Activated CD4-positive, CD25-positive, alpha-beta regulatory T cell (primary cell): ENCODE measurements at places on chromosomes 5 and 9.

DNA sequence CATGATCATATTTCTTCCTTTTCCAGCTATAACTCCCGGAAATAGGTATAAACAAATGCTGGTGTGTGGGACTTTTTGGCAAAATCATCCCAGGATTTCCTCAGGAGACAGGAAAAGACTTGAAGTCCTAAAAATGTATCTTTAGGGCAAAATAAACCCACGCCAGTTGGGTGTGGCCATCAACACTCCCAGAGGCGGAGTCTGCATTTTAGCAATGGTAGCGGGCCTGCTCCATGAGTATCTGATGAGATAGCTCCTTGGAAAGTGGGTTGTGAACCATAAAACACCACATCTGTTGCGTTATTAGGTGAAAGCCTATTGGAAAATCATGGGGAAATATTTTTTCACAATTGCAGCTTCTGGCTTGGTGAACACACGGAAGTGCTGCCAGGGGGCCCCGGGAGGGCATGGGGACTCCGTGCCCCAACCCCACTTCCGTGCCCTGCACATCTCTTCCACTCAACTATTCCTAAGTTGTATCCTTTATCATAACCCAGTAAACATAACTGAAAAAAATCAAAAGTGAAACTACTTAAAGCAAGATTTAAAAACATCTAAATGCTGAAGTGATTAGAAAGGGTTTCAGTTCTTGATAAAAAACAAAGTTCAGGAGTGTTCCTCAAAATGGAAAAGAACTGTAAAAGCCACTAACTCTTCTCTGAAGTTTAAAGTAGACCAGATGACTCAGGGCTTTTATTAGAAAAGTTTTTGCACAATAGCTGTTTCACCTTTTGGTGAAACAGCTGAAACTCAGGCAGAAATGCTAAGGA lies 111.2 kb downstream of the LRRC70 start:
- no peak for DNase-seq

DNA sequence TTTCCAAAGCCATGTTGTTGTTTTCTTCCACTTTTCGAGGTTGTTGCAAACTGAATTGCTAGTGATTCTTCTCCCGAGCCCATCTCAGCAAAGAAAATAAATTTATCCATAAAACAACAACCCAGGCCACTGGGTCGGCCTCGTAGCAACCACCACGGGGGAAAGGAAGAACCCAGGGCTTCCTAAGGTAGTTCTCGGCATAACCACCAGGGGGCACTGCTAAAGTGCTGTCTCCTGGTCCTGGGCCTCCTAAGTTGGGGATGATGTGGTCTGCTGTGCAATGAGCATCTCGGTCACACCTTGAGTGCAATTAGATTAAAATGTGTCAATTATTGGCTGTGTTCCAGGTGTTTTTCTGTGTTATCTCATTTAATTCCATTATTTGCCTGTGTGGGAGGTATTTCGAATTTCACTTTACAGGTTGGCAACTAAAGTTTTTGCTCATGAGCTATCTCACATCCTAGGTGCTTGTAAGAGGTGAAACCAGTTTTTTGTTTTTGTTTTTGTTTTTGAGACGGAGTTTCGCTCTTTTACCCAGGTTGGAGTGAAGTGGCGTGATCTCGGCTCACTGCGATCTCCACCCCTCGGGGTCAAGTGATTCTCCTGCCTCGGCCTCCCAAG lies 102.8 kb upstream of the DAP start:
- DNase-seq: peak; percentile 35

GRCh38 chr5:152638996-152639552 lies 234.0 kb upstream of the NMUR2 start:
- DNase-seq: no peak

DNA sequence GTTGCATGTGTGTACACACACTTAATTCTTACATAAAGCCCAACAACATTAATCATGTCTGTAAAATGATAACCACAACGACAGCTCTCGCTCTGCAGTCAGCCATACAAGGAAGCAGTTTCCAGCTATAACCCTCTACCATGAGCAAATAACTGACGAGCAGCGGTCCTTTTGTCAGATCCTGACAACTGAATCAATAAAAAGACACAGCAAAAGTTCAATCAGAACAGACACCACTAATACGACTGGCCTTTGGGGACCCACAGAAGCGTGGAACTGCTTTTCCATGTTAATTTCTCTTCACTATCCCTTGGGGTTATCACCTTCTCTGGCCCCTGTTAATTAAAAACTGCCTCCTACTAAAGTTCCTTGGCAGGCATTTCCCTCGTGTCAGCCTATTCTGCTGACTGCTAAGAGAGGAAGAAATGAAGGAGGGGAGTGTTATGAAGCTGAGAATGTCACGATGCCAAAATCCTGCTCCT lies 722.8 kb upstream of the GRAMD2B start:
- no peak for DNase-seq

GRCh38 chr5:57398413-57399093 lies 84.1 kb downstream of the ACTBL2 start:
- DNase-seq: no peak

GRCh38 chr5:154373729-154374179 lies 72.0 kb upstream of the SAP30L start:
- no peak for DNase-seq

DNA sequence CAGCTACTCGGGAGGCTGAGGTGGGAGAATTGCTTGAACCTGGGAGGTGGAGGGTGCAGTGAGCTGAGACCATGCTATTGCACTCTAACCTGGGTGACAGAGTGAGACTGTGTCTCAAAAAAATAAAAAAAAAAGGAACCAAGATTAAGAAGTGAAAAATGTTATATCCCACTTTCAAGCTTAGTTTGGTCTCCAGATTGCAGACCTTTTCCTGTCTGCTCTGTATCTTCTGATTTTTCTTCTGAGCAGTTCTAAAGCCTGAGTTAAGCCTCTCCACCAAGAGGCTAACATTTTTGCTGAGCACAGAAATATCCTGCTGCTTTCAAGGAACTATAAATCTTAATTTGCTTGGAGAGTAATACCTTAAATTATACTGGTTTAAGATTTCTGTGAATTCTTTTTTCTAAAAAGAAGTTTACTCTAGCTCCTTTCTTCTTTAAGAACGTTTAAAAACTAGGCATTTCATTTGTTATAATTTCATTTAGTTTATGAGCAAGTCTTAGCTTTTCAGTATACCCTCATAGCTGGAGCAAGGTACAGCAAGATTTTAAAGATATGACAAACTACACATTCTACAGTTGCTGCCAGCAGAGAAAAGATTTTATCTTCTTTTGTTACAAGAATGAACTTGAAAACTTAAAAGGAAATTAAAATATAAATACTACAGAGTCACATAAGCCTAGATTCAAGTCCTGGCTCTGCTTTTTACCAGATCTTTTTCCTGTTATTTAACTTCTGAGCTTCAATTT lies 55.0 kb downstream of the GARNL3 start:
- DNase-seq: no peak

- DNase-seq: no peak
Observed at GRCh38 chr5:140165101-140165922, 9.7 kb upstream of the CYSTM1 start.

GRCh38 chr5:125257057-125257972 lies 510.9 kb upstream of the ZNF608 start:
- no peak for DNase-seq

GRCh38 chr9:12916042-12916441 lies 141.2 kb downstream of the LURAP1L start:
- DNase-seq: no peak

GRCh38 chr5:143583409-143583808 lies 179.9 kb upstream of the NR3C1 start:
- no peak for DNase-seq

- no peak for DNase-seq
Observed at GRCh38 chr5:97133101-97133500, 9.3 kb downstream of the LIX1 start.

GRCh38 chr5:10626473-10627013 lies 62.7 kb downstream of the ANKRD33B start:
- no peak for DNase-seq

DNA sequence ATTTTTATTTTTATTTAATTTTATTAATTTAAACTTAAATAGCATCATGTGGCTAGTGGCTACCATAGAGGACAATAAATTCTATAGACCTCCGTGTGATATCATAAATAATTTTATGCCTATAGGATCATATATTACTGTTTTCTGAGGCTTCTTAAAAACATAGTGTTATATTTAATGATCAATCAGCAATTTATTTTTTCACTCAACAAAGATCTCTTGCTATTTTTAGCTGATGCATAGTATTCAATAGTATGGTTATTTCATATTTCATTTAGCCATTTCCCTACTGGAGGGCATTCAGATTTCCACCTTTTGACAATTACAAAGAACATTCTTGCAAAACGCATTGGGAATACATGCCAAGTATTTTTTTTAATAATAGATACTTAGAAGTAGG lies 114.1 kb downstream of the PDE4D start:
- no peak for DNase-seq

DNA sequence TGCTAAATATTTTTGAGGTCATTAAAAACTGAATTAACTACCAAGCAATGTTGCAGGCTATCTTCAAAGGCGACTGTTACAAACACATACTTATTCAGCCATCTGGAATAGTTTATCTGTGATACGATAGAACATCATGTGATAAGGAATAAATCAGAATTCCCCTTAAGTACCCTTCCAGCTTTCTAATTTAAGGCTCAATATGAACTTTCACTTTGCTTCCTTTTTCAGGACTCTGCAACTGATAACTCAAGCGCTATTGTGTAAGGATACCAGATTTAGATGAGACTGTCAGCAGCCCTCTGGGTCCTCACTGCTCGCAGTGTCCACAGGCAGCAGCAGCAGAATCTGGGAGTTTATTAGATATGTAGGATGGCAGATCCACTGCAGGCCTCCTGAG lies 416.3 kb downstream of the SPATA31D1 start:
- no peak for DNase-seq

DNA sequence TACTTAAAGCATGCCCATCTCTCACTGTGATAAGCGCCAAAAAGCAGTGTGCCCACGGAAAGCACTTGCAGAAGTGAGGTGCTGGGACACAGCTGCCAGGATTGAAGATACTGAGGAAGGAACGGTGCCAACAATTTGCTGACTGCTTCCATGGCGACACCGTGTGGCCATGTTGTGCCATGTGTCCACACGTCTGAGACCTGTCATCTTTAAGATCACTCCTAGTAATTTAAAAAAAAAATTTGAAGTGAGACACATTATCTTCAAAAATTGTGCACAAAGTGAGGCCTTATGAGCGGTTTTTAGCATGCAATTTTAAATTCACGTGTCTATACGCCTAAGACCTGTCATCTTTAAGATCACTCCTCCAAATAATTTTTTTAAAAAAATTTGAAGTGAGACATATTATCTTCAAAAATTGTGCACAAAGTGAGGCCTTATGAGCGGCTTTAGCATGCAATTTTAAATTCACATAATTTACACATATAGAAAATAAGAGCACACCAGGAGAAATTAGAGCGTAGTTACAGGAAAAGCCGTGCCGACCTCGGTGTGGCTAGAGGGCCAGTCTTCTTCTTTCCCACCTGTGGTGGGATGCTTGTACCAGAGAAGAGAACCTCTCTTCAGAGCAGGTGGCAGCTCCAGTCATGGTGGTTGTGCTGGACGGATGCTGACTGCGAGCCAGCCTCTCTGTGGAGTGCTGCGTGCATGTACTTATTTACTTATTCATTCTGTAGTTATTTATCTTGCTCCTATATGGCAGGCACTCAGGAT lies 21.4 kb upstream of the FLT4 start:
- DNase-seq: no peak

DNA sequence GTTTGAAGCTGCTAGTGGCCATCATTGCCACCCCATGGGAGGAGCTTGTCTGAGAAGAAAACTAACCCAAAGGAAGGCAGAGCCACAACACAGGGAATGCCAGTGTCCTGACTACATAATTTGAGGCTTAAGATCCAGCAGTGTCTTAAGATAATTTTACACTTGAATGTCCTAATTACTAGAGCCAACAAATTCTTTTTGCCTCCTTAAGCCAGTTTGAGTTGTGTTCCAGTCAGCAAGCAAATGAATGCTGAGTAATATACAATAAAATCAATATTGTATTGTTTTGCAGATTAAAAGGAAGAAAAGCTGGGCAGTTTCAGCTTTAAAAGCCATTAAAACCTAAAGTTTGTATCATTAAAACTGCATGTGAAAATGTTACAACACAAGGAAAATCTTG lies 13.9 kb downstream of the HTR4 start:
- no peak for DNase-seq

- DNase-seq: no peak
Observed at GRCh38 chr9:94672811-94673487, 33.6 kb upstream of the FBP1 start.

- DNase-seq: no peak
Observed at GRCh38 chr5:131587541-131587940, 47.5 kb downstream of the RAPGEF6 start.

DNA sequence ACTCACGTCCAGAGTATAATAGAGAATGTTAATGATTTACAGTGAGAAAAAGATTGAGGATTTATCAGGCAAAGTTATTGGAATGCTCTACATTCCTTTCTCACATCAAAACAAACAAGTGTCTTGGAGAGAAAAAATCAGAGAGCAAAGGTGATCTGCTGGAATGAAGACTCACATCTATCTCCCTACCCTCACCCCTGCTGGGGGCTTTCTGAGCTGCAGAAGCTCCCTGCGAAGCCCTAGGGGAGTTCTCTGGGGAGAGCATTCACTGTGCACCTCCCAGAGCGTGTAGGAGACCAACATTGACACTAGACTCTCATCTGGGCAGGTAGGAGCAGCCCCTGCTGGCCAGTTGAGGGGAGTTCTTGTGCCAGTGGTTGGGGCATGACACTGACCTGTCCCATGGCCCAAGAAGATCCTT lies 76.6 kb upstream of the ADAMTS16 start:
- DNase-seq: no peak

DNA sequence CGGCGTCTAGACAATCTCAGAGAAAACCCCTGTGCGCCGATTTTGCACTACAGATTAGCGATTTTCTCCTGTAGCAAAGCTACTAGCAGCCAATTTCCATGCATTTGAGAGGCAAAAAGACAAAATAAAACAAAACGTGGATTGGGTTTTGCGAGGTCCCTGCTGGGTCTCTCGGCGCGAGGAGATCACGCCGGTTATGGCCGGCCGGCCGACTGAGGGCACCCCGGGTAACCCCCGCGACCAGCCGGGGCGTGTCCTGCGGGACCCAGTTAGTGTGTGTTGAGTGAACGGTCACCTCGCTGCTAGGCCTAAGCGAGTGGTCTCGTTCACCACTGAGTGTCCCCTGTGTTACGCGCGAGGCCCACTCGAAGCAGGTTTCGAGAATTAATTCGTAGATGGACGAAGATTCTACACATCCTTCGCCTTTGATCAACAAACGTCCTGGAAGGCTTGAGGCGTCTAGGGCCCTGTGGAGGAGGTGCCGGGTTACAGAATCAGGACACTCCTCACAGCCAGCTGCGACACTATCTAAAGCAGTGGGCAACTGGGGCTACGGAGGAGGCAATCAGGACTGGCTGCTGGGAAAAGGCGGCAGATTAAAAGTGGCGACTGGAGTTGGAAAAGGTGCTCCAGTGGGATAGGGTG lies 764 bp upstream of the VDAC1 start:
- no peak for DNase-seq

DNA sequence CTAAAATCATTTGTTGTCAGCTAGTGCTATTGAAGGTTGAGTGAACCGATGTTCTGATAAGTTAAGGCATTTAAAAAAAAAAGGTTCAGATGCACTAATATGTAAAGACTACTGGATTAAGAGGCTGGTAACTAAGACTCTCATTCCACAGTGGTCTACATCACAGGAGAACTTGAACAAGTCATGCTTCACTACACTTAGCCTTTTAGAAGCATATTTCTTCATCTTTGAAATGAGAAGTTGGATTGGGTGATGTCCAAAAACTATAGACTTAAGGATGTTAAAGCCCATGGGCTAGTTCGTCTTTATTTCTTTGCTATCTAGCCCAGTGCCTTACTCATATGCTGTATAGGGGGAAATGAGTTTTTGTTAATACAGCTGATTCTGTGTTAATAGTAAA lies 107.2 kb downstream of the NDUFS4 start:
- no peak for DNase-seq
